ENCODE measurements at places on chromosomes 6 and 20.

- no peak for DNase-seq
Observed at GRCh38 chr6:150729188-150729748, 129.6 kb downstream of the PLEKHG1 start.

- DNase-seq, result no peak
Observed at GRCh38 chr6:161021998-161022743, 30.6 kb downstream of the MAP3K4 start.

- DNase-seq, result no peak
Observed at GRCh38 chr6:146885708-146886457, 287.1 kb downstream of the ADGB start.

DNA sequence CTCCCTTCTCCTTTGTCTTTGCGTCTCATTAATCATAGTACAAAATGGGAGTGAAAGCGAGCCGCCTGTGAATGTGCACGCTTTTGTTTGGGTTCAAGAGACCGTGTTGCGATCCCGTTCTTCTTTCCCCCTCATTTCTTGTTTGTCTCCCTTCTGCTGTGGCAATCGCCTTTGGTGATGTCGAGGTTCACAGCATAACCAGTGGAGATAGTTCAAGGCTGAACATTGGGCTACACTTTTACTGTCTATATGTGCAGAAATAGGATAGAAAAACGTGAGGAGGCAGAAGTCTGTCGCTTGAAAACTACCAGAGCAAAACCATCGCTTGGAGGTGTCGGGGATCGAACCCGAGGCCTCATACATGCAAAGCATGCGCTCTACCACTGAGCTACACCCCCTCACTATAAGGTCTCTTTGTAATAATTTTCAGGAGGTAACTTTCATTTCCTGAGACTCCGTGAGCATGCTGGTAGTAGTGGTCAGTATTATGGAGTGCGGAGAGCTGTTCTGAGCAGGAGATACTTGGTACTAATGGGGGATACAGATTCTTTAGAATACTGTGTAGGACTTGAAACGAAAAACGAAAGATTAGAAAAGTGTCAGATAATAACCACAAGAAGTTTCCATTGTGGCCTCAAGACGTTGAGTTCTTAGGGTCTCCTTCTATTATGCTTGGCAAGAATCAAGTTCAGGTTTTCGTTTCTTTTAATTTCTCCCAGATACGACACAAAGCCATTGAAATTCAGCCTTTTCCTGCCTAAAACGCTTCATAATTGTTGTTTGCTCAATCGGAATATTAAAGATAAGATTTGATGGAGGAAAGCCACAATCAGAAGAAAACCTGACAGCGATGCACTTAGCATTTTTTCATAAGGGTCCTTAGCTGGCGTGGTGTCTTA is 106.6 kb downstream of the TRIM27 start:
- no peak for DNase-seq

- DNase-seq, result no peak
Observed at GRCh38 chr6:6436946-6437345, 116.5 kb upstream of the F13A1 start.

DNA sequence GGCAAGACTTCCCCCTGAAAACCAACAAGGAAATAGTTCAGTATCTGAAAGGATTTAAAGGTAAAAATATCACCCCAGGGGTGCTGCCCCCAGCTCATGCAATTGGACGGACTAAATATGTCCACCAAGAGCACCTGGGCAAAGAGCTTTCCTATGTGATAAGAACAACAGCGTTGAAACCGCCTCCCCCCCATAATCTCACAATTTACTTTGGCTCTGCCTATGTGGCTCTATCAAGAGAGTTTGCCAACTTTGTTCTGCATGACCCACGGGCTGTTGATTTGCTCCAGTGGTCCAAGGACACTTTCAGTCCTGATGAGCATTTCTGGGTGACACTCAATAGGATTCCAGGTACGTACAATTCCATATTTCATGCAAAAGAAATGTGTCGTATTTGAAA is 35.8 kb downstream of the GCNT2 start:
- DNase-seq, result no peak

- no peak for DNase-seq
Observed at GRCh38 chr6:131910219-131910589, 41.0 kb downstream of the CCN2 start.

DNA sequence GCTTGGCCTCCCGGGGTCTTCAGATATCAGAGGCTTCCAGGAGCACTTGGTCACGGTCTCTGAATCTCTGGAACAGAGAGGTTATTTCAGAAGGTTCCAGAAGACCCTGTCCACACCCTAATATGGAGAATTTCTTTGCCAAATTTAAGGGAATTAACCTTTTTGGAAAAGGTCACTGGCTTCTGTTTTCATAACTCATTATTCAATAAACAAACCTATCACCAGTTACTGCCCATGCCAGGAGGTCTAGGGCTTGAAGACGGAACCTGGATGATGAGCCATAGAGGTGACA is 507 bp upstream of the CST4 start:
- DNase-seq, result no peak

DNA sequence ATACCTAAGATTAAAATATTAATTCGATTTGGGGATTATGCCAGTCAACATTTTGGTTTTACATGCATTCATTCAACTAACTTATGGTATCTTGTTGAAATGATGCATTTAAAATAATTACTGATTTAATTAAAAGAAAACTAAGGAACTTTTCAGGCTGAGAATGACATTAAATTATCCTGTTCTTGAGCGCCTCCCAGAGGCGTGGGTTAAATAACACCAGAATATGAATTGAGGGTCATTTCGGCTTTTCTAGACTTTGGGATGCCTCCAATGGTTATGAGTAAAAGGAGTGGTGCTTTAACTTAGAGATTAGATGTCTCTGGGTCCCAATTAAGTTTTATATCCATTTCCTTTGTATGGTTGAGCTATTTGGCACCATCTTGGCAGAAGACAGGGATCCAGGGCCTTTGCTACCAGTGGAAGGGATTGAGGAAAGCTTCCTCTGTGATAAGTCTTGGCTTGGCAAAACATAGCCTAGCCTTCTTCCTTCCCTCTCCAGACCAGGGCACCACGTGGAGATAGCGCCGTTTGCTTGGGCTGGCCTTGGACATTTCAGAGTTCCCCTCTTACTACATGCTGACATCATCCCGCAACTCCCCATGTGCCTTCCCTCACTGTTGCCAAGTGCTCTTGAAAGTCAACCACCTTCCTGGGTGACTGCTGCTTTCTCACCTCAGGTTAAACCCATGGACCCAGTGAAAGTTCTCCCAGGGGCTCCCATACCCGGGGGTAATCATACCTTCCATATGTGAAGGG is 28.7 kb downstream of the GNAS start:
- no peak for DNase-seq

- no peak for DNase-seq
Observed at GRCh38 chr6:158043008-158043407, 61.3 kb downstream of the SYNJ2 start.

DNA sequence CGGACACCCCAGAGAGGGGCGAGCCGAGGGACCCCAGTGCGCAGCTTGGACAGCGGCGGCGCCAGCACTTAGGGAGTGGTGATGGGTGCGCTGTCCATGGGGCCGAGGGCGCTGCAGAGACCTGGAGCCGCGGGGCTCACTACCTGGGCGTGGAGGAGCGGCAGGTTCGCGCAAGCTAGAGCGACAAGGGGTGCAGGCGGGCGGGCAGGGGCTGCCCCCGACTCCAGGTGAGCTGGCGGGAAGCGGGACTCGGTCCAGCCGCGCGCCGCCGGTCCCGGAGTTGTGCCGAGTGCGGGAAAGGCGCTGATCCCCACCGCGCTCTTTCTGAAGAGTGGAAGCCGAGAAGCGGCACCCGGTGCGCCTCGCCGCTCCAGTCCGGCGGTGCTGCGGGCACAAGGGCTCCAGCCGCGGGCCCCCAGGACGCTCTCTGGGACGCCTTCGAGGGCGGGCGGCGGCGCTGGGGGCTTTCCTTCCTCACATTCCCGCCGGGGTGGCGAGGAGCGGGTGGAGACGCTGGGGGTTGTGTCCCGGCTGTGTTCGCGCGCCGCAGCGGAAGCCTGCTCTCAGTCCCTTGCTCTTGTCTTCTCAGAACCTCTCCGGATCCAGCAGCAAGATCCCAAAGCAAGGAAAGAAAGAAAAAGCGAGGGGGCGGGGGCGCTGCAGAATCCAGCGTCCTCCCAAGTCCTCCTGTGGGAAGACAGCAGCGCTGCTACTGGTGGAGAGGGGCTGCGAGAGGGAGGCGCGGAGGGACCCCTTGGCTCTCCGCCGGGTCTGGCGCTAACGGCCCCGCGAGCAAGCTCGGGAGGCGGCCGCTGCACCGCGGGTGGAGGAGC is at the start of gene B3GAT2:
TSS of gene B3GAT2 (minus strand) at position 610 of the 833 bp plus-strand sequence. CDS start 631 bp downstream, outside the sequence.
- no peak for DNase-seq

- no peak for DNase-seq
Observed at GRCh38 chr6:156919814-156920369, 142.7 kb downstream of the ARID1B start.

DNA sequence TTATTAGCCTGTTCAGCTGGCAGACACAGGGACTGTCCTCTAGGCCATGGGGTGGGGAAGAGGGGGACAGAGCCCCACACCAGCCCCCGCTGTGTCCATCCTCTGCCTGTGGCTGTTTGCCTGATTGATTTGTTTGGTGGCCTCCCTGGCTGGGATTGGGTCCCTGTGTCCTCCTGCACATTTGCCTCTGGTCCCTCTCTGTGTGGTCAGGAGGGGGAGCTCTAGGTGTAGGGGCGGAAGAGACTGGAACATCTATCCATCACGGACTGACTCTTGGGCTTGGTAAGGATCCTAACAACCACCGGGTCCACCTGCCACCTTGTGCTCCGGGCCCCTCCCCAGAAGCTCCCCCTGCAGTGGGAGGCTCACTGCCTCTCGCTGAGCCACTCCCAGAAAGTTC is 38.4 kb upstream of the CCDC167 start:
- DNase-seq, result no peak

- no peak for DNase-seq
Observed at GRCh38 chr6:88913471-88913870, 49.9 kb downstream of the RNGTT start.

DNA sequence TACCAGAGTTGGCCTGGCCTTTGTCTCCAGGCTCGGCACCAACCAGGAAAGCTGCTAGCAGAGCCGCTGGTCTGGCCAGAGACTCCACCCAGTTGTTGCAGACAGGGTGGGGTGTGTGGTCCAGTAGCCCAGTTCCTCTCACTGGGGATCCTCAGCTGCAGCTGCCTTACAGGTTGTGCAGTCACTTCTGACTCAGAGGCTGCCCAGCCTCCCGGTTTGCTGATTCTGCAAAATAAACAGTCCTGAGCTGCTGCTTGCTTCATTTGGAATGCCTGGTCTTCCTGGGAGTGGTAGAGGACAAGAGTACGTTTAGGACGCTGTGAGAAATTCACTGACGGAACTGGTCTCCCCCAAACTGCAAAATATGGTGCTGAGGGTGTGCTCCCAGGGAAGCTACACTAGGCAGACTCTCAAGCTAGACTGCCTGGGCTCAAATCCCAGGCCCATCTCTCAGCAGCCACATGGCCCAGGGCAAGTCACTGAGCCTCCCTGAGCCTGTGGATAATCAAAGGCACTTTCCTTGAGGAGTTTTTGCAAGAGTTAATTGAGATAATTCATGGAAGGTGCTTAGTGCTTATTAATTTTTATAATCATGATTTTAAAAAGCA is 246.1 kb downstream of the TFAP2C start:
- DNase-seq, result no peak

DNA sequence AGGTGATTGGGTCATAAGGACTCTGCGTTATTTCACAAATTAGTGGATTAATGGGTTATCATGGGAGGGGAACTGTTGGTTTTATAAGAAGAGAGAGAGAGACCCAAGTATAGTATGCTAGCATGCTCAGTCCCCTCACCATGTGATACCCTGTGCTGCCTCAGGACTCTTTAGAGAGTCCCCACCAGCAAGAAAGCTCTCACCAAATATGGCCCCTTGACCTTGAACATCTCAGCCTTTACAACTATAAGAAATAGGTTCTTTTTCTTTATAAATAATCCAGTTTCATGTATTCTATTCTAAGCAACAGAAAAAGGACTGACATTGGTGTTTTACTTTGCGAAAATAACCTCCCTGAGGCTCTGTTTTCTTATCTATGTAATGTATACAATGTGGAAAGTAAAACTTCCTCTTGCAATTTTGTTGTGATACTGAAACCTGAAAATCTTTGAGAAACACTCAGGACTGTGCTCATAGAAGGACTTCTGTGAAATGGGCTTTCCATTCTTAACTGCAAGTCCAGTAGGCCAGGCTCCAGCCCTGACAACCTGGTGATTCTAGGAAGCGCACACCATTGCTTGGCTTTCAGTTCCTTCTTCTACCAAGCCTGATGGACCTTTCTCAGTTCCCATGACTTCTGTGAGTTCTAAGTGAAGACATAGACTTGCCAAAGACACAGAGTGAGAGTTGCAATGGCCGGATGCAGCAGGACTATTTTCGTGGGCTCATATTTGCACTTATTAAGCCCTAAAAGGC is 21.9 kb downstream of the SIRPD start:
- DNase-seq, result no peak

DNA sequence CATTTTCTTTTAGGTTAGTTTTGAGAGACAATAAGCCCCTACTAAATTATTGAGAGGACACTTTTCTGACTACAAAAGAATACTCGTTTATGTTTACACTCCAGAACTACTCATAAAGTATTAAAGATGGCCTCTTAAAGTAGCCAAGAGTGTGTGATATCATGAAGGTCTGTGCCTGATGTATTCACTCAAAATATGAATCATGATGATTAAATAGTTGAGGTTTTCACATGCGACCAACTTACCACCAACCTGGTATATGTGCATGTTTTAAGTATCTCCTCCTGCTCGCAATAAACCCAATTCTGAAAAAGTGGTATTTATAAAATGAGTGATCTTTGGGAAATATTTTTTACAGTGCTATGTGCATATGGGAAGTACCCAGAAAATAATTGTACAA is 43.9 kb downstream of the IL20RA start:
- no peak for DNase-seq

- DNase-seq, result no peak
Observed at GRCh38 chr20:23666189-23666588, 22.6 kb downstream of the CST4 start.

GRCh38 chr6:13304101-13304500 is 24.2 kb downstream of the TBC1D7 start:
- no peak for DNase-seq

DNA sequence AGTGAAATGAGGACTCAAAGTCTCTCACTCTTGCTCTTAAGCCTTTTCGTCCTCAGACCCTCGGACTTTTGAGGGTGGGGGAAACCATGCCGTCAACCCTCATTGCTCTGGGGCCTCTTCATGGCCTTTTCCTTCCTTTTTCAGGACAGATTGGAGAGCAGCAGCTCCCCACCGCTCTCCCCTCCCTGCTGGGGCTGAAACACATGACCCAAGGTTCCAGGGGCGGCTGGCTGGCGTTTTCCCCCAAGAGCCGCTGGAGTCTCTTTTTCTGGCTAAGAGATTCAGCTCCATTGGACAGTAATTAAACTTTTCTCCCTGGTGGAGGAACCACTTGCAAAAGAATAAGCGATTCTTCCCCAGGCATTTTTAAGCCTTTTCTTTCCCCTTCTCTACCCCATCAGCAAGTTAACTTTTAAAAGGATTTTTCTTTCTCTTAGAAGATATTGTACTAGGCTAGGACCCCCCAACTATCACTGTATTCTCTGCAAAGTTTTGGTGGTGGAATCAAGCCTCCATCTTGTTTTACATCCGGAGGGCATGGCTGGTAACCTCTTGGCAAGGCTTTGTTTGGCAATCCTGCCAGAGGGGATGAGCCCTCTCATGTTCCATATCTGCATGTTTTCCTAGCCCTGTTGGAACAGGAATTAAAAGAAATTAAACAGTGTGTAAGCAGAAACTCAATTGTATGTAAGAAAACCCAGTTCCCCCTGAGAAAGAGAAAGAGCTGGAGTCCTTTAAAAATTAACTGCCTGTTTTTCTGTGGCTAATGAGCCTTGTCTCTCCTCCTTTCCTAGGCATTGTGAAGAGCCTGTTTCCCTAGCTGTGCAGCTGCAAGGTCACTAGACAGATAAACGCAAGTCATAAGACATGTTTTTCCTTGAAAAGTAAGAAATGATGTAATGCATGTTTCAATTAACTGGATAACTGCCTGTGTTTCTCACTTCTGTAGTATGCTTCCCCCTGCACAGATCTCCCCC is 100.8 kb upstream of the GPR6 start:
- no peak for DNase-seq
